ENCODE measurements at places on chromosomes 3 and 15.

DNA sequence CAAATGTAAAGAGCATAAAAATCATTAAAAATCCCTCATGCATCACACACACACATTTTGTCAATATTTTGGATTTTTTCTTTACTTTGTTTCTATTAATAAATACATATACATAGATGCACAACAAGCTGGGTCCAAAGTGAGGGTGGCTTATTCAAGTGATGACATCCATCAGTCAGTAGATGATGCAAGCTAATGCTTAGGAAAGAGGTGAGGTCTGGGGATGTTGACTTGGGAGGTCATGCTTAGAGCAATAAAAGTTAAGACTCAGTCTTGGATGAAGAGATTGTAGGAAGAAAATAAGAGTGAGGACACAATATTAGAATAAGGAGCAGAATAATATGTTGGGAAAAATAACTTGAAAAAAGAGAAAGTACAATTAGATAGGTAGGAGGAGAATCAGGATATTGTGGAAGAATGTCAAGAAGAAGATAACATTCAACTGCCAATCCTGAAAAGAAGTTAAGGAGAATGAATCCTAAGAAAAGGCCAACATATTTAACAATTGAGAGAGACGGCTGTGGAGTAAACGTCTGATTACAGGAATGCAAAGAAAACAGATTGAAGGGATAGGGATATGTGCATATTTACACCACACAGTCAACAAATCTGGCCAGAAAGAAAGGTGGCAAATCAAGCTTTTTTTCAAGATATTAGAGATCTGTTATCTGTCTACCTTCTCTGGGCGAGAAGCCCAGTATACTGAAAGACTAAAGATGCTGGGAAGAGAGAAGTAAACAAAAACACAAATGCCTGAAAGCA is 111.0 kb upstream of the TJP1 start:
- no peak for DNase-seq

DNA sequence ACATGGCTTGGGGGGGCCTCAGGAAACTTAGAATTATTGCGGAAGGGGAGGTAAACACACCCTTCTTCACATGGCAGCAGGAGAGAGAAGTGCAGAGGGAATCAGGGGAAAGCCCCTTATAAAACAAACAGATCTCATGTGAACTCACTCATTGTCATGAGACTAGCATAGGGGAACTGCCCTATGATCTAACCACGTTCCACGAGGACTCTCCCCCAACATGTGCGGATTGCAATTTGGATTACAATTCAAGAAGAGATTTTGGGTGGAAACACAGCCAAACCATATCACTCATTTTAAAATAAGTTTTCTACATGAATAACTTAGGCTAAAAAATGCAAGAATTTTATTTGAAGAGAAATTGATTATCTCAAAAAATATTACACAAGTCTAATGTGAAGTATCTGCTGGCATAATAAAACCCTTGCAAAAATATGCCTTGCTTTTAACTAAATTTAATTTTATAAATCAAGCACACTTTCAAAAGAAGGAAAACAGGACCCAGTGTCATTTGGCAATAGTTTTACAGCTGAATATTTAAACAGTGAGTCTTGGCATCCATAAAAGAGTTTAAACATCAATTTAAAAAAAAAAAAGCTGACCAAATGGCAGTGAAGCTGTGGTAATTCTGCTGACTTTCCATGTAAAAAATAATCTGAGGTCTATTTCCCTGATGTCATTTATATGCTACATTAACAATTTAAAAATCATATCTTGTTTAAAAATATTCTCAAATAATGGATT is 1057.2 kb downstream of the NAALADL2 start:
- no peak for DNase-seq

DNA sequence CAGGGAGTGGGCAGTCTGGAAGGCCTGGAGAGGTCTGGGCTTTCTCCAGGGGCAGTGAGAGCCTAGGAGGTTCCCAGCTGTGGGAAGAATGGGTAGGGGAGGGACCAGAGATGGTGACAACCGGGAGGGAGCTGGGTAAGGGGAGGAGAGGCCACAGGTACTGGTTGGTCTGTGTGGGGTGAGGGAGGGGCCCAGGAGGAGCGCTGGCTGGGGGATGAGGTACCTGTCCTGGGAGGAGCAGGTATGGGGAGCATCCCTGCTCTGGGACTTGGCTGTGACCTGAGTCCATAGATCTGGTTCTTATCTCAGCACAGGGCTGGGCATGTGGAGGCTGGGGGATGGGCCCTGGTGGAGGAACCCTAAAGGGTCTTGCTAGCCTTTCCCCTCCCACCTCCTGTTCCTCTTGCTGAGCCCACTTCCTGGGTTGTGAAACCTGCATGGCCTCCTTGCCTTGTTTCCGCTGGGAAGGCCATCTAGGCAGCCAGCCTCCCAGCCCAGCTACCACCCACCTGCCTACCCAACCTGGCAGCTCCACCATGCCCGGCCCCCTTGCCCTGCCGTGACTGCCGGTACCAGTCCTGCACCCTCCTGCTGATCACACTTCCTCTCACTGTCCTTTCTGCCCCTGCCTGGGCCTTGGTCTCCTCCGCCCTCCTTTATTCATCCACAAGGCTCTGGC is 11.0 kb downstream of the PRKCD start:
- DNase-seq = no peak

DNA sequence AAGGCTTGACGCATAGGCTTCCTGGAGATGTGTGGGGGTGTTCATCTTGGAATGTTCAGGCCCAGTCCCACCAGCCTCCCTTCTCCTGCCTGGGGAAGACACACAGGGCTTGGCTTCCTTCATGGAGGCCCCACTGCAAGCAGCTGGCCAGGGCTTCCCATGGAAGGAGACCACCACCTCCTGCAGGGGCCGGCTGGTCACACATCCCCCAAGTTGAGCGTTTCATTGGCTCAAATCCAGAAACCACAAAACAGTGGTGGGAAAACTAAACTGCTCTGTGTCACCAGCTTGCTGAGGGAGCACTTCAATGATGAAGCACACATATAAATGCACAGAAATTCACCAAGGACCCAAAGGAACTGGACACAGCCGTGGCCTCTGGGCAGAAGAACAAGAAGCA is 8.3 kb downstream of the IQSEC1 start:
- DNase-seq = no peak

GRCh38 chr3:30286811-30287210 is 319.6 kb upstream of the TGFBR2 start:
- DNase-seq = no peak

GRCh38 chr15:69027976-69028518 is 13.6 kb downstream of the NOX5 start:
- DNase-seq = no peak

- DNase-seq = no peak
Observed at GRCh38 chr15:64305261-64305660, 50.7 kb downstream of the CSNK1G1 start.

GRCh38 chr3:25508901-25509300 is 80.8 kb downstream of the RARB start:
- no peak for DNase-seq

Measured in hypothalamus (tissue), 51 donors.